Activated T-cell treated with anti-CD3 and anti-CD28 coated beads for 24 hours (primary cell): ENCODE measurements at places on chromosomes 4 and X.

GRCh38 chrX:39096599-39096998 lies 295.3 kb downstream of the MID1IP1 start:
- DNase-seq, result no peak

GRCh38 chr4:181157647-181158046 lies 1085.6 kb upstream of the TENM3 start:
- DNase-seq, result no peak

GRCh38 chr4:76447393-76447851 lies 12.4 kb downstream of the SHROOM3 start:
- no peak for DNase-seq

DNA sequence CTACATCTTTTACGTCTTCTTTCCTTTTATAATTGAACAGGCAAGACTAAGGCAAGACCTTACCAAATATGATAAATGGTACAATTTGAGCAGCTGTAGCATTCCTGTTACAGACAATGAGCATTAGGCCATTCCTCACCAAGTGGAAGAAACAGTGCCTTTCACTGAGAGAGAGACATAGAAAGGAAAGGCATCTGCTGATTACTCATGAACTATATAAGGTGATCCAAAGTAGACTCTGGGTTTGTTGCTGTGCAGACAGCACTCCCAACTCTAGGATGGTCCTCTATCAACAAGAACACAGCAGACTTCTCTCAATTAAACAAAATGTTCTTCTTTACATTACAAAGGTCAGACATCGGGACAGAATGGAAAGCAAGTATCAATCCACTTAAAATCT lies 91.9 kb downstream of the FAM13A start:
- no peak for DNase-seq

DNA sequence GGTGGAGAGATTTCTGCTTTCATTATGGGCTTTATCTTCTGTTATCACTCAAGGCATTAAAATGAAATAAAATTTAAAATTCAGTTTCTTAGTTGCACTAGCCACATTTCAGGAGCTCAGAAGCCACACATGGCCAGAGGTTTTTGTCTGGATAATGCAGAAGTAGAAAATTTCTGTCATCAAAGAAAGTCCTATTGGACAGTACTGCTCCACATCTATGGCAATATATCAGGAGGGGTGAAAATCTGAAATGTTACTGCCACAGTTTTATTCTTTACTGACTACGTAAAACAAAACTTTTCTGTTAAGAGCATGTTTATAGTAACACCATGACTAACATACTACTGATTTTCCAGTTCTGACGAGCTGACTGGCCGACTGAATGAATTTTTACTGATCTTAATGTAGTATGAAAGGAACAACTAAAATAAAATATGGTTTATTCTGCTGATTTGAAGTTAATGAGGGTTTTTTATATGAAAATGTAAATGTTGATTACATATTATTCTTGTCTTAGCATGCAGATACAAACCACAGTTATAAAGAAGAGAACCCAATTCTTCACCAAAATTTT lies 264.0 kb upstream of the HAND2 start:
- DNase-seq, result no peak

DNA sequence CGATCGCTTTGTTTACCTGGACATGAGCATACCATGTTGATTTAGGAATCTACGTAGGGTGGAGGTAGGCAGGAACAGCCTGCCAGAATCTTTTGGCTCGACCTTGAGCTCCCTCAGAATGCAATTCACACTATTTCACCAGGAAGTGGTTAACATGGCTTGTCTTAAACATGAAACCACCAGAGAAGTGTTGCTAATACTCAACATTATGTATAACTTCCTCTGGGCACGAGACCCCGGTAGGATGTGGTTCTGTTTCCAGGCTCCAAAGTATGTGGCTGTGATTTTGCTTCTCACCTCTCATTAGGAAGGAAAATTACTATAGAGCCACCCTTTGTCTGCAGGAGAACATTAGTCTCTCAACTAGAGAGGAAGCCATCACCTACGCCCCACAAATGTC lies 59.0 kb upstream of the VCX3B start:
- no peak for DNase-seq

DNA sequence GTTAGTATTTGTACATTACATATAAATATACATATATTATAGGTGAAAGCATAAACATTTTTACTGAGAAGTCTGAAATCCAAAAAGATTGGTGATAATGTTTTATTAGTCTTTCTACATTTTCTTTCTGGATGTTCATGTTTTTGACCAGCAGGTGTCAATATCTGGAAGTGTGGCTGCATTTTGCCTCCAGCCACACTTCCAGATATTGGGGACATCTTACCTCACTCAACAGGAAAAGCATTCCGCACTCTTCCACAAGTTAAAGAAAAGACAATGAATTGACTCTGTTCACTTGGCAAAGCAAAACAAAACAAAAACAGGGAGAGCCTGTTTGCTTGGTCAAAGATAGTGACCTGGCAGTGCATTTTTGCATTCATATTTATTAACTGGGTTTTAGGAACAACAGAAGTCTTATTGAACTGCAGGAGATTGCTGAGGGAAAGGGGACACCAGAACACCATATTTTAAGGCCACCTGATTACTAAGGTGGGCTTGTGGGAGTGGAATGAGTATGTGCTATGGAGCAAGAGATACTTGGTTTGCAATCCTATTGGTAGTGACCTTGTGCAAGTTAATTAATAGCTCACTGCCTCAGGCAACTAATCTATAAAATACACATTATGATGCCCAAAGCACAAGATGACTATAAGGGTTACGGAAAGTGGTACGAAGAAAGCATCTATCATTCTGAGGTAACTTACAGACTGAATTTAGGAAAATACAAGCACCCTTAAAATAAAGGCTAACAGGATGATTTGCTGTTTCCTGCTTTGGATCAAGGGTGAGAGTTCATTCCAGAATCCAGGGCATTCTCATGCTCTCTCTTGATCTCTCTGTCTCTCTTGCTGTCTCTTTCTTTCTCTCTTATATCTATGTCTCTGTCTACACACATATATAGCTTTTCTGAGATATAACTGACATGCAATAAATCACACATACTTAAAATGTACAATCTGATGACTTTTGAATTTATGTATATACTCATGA lies 389.9 kb upstream of the EMCN start:
- DNase-seq, result no peak

- DNase-seq, result no peak
These were observed 6.3 kb downstream of the MEPE start for GRCh38 chr4:87838890-87839591.

- DNase-seq, result no peak
These were observed 47.6 kb downstream of the FBXW7 start for GRCh38 chr4:152488246-152488645.

DNA sequence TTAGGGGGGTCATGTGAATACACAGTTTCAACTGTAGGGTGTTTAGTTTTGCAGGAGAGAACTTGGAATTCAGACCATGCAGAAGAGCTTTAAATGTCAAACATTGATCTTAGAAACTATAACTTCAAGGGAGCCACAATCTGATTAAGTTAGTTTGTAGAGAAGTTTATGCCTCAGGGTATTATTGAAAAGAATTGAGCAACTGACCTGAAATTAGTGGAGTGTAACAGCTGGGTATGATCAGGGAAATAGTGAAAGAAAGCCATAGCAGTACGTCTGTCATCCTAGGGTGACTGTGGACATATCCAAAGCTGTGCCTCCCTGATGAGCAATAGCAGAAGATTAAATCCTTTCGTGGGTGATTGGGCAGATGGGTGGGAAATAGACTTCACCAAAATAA lies 63.8 kb downstream of the FAM47B start:
- no peak for DNase-seq

DNA sequence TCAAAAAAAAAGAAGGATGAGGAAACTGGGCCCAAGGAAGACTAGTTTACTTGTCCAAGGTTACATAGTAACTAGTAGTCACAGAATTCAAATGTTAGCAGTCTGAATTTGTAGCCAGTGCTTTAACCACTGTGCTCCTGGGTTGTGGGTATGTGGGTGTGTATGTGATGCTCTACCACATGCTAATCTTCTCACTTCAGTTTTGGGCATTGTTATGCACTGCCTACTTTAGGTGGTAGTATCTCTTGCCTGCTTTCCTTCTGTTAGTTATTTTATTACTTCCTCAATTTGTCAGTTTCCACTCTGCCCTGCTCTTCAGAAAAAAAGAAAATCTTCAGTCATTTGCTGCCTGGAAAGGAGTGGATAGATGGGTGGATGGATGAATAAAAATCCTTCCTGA lies 219.2 kb downstream of the RPA4 start:
- DNase-seq, result no peak

- no peak for DNase-seq
These were observed 26.5 kb downstream of the SLC10A7 start for GRCh38 chr4:146495269-146495668.

DNA sequence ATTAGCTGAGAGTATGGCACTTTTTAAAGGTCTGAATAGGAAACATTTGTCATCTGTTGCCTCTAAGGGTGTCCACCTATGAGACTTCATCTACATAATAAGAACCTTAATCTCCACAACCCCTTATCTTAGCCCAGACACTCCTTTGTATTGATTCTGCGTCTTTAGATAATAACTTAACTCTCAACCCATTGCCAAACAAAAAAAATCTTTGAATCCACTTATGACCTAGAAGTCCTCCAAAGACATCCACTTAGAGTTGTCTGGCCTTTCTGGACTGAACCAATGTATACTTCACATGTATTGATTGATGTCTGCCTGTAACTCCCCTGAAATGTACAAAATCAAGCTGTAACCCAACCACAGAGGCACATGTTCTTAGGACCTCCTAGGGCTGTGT lies 66.0 kb upstream of the CHRNA9 start:
- DNase-seq, result no peak

GRCh38 chr4:189202869-189203271 lies 737.8 kb upstream of the FRG1 start:
- DNase-seq, result no peak

DNA sequence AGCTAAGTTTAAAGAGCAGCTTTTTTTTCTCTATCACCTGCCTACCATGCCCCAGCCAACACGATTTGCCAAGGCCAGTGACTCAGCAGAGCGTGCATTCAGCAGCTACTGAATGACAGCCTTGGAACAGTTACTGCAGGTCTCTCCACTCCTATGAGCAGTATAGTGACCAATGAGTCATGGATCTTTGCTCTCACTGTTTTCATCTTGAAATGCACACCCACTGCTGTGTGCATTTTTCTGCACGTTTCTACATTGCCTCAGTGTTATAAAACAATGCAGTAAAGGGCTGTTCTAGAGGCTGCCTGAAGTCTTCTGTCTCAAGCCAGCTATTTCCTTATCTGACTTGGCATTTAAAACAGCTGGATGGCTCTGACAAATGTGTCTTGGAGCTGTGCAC lies 66.0 kb upstream of the C4orf54 start:
- peak; percentile 6 for DNase-seq

GRCh38 chrX:19735244-19735643 lies 152.2 kb downstream of the SH3KBP1 start:
- DNase-seq, result no peak

GRCh38 chr4:48899432-48899749 lies 7.2 kb downstream of the OCIAD2 start:
- DNase-seq, result no peak

GRCh38 chr4:2350982-2351381 lies 67.5 kb downstream of the ZFYVE28 start:
- DNase-seq, result no peak

- DNase-seq, result no peak
These were observed 36.6 kb downstream of the ANAPC10 start for GRCh38 chr4:145061318-145061920.

GRCh38 chrX:85907316-85907715 lies 140.0 kb downstream of the CHM start:
- DNase-seq, result no peak

GRCh38 chrX:319579-320125 lies 1.1 kb upstream of the GTPBP6 start:
- no peak for DNase-seq

GRCh38 chrX:139720136-139720535 lies 12.2 kb upstream of the MCF2 start:
- DNase-seq, result no peak

DNA sequence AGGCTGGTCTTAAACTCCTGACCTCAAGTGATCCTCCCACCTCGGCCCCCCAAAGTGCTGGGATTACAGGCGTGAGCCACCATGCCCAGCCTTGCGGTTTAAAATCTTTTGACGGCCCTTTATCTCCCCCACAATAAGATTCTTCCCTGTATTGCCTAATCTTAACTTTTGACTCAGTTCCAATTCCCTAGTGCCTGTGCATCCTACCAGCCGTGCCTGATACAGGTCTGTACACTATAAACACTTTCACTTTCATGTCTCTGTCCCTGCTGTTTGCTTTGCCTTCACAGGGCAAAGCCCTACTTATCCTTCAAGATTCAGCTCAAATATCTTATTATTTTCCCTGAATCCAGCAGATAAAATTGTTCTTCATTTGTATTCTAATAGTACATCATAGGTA lies 74.6 kb downstream of the WDR44 start:
- DNase-seq, result no peak

DNA sequence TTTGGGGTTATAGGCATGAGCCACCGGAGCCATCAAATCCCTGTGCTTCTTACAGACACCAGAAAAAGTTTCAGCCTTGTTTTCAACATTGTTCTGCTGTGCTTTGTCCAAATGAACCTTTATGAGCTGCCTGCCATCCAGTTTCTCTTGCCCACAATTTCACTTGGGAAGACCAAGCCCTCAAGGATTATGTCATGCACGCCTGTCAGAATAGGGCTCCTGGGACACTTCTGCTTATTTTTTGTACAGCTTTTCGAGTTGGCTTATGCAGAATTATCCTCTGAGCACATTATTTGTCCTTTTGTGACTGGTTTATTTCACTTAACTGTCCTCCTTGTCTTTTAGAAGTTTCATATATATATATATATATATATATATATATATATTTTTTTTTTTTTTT lies 16.2 kb downstream of the UBE2K start:
- no peak for DNase-seq

DNA sequence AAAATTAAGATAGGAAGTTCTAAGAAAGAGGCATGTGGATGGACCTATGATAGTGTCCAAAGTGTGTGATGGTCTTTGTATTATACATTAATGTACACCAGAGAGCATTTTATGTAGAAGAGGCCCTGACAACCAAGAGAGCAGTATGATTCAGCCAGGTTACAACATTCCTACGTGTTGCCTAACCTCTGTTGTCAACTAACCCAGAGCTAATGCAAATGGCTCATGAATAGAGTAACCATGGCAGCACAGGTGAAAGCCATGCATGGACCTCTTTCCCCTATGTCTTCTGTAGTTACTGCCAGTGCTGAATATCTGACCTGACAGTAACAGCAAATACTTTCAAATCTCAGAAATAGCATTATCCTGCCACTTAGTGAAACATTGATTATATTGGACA lies 255.6 kb downstream of the NDST4 start:
- no peak for DNase-seq

DNA sequence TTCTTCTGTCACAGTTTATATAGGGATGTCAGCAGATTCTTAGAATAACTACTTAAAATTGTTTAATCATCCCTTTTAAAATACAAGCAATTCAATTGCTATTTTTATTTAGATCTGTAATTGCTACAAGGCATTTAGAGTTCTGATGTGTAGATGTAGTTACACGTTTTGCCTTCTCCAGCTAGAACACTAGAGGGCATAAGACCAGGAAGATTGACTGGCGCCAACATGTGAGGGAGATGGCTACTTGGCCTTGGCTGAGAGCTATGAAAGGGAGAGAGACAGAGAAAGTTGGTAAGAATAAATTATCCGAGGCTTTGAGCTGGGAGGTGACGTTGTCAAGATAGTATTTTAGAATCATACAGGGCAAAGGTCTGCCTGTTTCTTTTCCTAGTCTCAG lies 563.7 kb upstream of the PRKX start:
- DNase-seq, result no peak
